ENCODE measurements at places on chromosomes 4 and X.

DNA sequence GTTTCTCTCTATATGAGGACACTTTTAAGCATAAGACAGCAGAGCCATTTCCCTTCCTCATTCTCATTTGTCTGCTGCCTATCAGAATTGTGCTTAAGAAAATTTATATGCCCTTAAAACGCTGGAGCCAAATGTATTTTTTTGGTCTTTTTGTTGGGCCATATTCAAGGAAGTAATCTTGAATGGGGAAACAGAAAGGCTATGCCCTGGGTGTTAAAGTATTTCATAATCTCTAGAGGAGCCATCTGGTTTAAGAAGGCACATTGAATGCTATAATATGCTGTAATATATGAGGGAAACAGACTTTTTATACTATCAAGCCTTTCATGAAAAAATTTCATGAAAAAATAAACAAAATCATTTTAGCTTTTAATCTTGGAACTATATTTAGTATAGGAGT is 4.3 kb downstream of the DMD start:
- no peak for DNase-seq

DNA sequence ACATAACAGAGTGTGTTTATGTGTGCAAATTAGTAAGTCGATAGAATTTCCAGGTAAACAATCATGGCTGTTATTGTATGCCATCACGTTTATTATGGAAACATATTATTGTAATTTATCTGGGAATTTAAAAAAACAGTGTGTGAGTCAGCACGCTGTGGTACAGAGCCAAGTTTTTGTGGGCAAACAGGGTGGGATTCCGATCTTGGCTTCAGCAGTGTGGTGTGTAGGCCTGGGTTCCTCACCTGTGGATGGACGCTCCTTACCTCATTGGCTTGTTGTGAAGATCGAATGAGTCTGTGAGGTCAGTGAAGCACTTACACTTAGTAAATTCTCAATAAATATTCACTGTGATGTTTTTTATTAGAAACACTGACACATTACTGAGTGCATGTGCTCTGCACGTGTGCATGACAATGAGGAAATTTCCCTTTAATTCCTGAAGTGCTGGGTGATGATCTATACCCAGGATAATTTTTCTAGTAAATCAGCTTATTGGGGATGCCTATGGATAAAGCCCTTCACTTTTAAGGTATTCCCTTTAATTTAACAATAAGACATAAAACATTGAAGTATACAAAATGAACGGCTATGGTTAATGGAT is 36.4 kb downstream of the SLIT2 start:
- no peak for DNase-seq

DNA sequence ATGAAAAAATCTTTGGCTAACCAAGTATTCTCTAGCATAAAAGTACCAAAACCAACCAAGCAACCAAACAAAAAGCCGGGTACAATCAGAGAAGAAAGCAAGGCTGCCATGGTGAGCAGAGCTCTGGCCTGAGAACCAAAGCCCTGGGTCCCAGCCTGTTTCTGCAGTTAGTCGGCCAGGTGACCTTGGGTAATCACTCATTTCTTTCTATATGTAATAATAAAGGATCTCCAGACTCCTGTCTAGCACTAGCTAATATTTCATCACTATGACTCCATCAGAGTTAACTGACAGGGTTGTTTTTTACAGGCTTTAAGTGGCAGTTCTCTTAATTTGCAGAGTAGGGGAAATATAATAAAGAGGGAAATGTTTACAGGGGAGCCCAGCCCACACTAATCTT is 34.0 kb upstream of the RASGEF1B start:
- no peak for DNase-seq

- no peak for DNase-seq
These were observed 1365.8 kb upstream of the DIAPH2 start for GRCh38 chrX:95318882-95319281.

DNA sequence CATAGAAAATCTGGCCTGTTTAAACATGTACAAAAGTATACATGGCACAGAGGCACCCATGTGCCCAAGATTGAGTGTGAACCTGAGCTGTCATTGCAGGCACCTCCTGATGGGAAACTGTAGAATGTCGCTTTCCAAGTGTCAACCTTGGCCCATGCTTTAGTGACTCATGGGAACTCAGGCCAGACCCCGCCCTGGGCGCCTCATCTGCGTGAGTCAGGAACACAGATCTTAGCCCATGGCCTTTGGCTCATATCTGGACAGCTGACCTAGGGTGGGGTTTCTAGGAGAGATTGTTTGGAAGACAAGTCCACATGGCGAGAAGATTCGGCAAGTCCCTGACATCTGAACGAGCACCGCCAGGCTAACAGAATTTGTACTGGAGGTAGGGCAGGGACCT is 50.0 kb downstream of the CYTL1 start:
- no peak for DNase-seq

DNA sequence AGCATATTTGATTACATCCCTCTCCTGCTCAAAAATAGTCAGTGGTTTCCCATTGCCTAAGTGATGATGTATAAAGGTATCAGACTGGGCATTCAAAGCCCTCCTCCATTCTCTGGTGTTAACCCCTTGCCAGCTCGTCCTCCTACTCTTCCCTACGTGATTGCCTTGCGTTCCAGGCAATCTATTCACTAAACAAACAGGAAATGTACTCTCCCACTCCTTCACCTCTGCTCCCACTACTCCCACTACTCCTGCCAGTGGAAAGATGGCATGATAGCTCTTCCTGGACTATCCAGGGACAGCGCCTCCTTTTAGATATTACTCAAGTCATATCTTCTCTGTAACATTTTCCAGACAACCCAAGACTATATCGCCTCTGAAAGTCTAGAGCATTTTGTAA is 5.8 kb downstream of the DGAT2L6 start:
- DNase-seq, result no peak

GRCh38 chr4:61251129-61251528 is 51.0 kb downstream of the ADGRL3 start:
- DNase-seq, result no peak
